ENCODE measurements at places on chromosomes 12 and 14.

DNA sequence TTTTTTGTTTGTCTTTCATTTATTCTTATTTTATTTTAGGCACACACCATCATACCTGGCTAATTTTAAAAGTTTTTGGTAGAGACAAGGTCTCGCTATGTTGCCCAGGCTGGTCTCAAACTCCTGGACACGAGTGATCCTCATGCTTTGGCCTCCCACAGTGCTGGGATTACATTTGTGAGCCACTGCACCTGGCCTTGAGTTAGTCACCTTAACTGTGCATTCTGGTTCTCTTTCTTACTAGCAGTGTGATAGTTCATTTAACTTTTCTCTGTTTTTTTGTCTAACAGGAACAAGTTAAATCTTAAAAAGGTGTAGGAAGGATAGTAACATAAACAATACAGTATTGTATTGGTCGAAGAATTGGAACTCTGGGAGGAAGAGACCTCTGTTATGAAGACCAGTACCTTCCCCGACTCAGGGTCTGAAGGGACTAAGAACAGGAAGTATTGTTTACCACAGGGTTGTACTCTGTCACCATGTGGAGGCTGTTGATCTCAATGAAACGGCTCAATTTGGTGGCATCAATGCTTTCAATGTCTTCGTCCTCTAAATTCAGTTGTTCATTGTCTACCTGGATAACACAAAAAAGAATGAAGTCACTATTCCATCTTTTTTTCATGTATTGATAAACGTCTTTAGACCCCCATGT is 17.7 kb downstream of the ERP27 start:
- no peak for DNase-seq

- peak; percentile 32 for DNase-seq
Measured at GRCh38 chr12:47867495-47867941, 37.3 kb downstream of the VDR start.

- DNase-seq: no peak
Measured at GRCh38 chr12:82857276-82857675, 170.6 kb downstream of the TMTC2 start.

DNA sequence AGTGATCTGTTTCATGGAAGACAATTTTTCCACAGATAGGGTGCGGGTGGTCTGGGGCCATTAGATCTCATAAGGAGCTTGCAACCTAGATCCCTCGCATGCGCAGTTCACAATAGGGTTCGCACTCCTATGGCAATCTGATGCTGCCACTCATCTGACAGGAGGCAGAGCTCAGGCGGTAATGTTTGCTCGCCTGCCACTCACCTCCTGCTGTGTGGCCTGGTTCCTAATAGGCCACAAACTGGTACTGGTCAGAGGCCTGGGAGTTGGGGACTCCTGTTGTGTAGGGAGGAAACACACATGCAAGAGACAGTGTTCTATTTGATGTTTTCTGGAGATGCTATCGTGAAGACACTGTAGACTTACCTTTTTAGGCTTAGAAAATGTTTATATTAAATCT is 77.0 kb upstream of the FGD4 start:
- DNase-seq: no peak

- DNase-seq: no peak
Measured at GRCh38 chr14:63301891-63302534, 16.7 kb downstream of the GPHB5 start.

GRCh38 chr12:131677699-131678098 is 33.2 kb upstream of the SFSWAP start:
- DNase-seq: no peak
